ENCODE measurements at places on chromosomes 6 and 20.

DNA sequence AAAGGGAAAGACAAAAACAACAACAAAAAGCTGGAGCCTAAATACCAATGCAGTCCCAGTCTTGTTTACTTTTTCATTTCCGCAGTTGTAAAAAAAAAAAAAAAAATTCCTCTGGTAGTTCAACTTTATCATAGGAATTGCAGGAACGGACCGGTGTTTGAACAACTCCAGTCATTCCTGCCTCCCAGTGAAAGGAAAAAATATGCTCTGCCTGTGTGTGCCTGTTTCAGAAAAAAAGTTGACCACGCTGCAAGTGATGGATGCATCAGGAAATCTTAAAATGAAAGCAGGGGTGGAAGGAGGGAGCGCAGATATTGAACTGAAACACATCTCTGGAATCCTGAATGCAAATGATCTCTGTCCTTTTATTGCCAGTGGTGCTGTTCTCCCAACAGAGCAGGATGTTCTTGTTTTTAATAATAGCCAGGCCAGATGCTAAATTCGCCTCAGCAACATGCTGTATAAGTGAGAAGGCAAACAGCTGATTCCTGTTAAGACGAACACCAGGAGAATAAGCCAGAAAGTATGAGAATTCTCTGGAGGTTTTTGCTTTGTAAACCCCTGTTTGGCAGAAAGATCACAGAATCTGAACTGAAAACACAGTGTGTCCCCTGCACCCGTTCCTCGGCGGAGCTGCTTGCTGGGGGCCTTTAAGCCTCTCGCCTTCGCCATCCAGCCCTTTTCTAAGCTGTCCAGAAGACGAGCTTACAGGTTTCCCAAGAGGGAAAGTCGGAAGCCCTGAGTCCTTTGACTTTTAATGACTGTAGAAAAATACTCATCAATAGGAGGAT is 178.4 kb upstream of the SUPT3H start:
- DNase-seq = no peak

- DNase-seq = no peak
Measured at GRCh38 chr20:48651271-48651670, 176.5 kb downstream of the PREX1 start.

DNA sequence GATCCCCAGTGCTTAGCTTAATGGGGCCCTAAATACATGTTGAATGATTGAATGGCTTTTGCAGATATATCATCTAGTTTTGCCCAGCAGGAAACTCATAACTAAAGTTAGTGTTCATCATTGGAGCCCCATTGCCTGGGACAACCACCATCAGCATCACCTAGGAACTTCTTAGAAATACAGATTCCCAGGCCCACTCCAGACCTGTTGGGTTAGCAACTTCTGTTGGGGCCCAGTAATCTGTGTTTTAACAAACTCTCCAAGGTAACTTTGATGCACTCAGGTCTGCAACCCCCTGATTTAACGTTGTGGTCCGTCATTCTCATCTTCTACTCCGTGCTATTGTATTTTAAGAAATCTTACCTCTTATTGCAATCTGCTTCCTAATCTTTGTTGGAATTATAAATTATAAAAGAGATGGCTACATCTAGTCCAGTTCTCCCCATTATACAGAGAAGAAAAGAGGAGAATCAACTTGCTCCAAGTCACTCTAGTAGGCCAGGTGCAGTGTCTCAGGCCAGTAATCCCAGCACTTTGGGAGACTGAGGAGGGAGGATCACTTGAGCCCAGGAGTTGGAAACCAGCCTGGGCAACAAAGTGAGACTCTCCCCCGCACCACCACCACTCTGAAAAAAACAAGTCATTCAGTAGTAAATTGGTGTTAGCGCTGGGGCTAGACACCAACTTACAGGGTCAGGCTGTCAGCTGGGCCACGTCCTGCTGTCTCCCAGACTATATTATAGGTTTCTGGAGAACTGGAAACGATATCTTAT is 13.7 kb downstream of the FOXP4 start:
- no peak for DNase-seq

DNA sequence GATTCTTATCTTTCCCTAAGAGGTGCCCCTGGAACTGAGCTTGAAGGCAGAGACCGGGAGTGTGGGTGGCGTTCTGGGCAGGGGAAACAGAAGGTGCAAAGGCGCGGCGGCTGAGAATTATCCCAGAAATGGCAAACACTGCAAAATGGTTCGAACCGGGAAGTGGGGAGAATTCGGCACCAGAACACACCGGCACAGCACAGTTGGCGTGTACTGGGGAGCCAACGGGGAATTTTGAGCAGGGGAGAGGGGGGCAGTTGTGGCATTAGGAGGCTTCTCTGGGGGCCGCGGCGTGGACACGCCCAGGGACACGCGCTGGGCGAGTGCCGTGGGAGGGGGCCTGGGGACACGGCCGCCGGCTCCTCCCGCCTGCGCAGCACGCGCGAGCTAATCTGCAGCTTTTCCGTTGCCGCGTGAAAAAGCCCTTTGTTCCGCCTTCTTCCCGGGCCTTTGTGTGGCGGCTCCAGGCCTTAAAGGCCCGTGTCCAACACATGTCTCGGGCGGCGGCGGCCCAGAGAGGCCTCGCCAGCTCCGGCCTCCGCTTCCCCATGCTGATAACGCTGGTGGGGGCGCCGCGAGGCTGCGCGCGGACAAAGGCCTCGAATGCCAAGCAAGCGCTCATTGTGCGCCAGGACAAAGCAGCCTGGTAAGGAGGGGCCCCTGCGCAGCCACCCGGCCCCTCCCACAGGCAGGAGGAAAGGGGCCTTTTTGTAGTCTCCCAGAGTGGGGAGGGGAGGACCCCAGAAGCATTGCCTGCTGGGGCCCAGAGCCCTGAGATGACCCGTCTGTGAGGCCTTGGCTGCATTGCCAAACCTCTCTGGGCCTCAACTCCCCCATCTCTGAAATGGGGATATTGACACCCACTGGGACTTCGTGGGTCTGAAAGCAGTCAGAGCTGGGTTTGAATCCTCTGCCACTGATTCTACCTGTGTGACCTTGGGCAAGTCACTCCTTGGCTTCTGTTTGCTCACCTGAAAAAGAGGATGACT is 82.8 kb downstream of the CD40 start:
- DNase-seq = no peak

GRCh38 chr6:65259059-65259458 is 448.0 kb downstream of the EYS start:
- DNase-seq = no peak

GRCh38 chr20:44273231-44274215 is 26.4 kb downstream of the GDAP1L1 start:
- no peak for DNase-seq

DNA sequence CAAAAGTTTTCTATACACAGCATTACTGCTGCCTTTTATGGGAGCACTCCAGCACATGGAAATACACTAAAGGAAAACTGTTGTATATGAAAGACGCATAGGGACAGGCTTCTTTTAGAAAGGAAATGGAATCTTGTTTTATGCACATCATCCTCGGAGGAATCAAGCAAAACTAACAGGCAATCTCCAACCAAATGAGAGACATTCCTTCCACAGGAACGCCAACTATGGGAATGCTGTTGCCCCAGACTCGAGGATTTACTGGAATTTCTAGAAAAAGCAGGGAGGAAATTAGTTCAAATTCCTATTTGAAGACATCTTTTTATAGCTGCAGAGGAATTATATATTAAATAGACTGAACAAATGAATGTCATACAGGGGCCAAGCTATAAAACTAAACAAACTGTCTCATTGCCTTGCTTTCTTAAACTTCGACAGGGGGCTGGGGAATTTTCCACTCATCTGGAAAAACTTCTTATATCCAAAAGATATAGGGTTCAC is 52.2 kb downstream of the LYRM4 start:
- no peak for DNase-seq

- DNase-seq = no peak
Measured at GRCh38 chr6:108323710-108324466, 29.0 kb downstream of the AFG1L start.

DNA sequence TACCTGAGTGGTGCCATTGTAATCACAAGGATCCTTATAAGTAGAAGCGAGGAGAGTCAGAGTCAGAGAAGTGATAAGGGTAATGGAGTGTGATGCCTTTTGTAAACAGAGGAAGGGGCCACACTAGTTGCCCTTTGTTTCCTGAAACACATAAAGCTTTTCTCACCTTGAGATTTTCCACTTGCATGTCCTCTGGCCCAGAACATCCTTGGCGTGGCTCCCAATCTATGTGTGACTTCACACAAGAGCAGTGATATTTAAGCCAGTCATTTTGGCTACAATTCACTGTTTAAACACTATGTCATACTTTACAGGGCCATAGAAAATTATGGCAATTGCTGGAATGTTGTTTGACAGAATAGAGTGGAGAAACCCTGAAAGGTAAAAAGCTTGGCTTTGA is 121.2 kb upstream of the BTN3A2 start:
- no peak for DNase-seq

DNA sequence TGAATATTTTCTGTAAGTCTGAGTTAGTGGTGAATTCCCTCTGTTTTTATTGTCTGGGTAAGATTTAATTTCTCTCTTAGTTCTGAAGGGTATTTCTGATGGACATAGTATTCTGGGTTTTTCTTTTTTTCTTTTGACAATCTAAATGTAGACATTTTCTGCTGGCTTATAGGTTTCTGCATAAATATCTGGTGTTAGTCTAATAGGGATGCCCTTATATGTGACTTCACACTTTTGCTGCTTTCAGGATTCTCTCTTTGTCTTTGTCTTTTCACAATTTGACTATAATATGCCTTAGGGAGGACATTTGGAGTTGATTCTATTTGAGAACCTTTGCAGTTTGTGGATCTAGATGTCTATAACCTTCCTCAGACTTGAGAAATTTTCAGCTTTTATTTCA is 667.2 kb downstream of the EPHA7 start:
- DNase-seq = no peak

DNA sequence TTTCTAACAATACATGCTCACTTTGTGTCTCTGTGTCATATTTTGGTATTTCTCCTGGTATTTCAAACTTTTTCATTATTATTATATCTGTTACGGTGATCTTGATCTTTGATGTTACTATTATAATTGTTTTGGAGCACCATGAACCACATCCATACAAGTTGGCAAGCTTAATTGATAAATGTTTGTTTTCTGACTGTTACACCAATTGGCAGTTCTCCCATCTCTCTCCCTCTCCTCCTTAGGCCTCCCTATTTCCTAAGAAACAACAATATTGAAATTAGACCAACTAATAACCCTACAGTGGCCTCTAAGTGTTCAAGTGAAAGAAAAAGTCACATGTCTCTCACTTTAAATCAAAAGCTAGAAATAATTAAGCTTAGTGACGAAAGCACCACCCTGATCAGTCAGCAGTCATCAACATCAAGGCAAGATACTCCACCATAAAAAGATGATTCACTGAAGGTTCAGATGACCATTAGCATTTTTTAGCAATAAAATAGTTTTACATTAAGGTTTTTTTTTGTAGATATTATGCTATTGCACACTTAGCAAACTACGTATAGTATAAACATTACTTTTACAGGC is 61.5 kb downstream of the IBTK start:
- DNase-seq = no peak

- no peak for DNase-seq
Measured at GRCh38 chr6:17032590-17032987, 69.3 kb upstream of the STMND1 start.

- DNase-seq = no peak
Measured at GRCh38 chr20:22617160-22617559, 32.8 kb upstream of the FOXA2 start.

- DNase-seq = peak; percentile 64
Measured at GRCh38 chr6:39361657-39362486, 39.4 kb upstream of the KCNK16 start.

DNA sequence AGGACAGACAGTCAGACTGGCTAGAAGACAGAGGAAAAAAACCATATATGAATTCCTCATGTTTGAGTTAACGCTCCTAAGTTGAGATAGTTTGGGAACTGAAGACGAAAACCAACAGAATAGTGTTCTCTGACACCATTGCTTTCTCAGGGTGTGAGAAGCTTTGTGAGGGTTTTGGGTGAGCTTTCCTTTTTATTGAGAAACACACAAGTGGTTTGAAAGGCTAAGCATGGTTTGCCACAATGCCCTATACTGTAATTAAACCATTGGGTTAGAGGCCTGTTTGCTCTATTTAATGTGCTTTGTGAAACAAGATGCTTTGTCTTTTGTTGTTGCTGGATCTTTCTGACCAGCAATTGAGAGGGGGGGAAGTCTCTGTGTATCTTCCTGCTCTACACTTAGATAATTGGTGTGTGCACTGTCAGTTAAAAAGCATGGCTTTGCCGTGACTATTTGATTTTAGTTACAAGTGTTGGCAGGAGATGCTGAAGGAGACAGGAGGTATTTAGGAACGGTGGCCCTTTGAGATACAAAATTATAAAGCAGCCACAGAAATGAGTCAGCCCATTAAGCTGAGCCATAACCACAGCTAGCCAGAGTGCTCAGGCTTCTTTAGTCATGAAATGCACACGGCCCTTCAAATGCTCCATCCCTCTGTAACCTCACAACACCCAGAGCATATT is 273.0 kb upstream of the PREP start:
- DNase-seq = no peak

DNA sequence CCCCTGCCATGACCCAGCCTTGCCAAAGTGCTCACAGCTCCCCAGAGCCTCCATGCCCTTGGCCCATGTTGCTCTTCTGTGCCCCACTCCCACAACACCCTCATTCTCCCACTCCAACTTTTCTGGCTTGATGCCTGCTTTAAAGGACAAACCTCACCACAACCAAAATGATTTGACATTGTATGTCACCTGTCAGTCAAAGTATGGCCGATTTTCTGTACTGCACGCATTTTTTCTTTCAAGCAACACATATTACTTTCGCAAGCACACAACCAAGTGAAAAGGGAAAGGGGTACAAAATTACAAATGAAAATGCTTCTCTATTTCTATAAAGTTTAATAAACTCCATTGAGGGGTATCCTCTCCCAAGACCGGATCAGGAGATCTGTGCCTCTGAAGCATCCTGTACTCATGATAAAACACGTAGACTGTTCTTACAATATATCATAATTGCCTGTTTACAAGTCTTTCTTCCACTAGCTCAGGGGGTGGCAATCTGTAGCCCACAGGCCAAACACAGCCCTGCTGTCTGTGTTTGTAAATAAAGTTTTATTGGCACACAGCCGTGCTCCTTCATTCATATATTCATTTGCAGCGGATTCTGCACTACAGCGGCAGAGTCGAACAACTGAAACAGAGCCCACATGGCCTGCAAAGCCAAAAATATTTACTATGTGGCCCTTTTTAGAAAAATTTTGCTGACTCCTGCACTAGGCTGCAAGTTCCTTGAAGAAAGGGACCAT is 32.5 kb downstream of the SLC22A23 start:
- no peak for DNase-seq

DNA sequence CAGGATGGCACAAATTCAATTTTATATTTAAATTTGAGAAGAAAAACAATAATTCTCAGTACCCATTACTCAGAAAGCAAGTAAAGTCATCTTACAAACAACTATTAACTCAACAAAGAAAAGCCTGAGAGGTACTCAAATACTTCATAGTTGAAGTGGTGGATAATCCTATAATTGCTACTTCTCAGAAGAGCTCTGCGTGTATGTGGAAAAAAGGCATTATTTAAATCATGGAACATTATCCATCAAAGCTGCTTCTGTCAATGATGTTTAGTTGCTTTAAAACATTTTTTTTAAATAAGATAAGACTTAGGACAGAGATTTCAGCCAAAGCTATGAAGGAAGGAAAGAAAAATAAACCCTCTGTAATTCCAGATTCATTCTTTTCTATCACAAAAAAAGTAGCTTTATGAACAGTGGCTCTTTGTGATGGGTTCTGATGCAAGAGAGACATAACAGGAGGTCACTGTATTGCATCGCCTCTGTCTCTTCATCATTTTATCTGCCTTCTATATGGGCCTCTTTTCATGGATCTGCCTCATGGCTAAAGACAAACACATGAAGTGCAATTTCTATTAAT is 367.9 kb upstream of the SLC35B3 start:
- no peak for DNase-seq

Measured in NCI-H1092 treated with DMSO at 0.1 percent for 48 hours (cell line).